ENCODE measurements at places on chromosomes 2 and 18. TPM values are rescaled to one million over a fixed set of nuclear protein-coding genes. Genes with fewer than 3 reads are reported as not detected.

The MAL gene
- total RNA-seq = 5.5 TPM

The MBOAT2 gene
- total RNA-seq = 13.2 TPM

DNA sequence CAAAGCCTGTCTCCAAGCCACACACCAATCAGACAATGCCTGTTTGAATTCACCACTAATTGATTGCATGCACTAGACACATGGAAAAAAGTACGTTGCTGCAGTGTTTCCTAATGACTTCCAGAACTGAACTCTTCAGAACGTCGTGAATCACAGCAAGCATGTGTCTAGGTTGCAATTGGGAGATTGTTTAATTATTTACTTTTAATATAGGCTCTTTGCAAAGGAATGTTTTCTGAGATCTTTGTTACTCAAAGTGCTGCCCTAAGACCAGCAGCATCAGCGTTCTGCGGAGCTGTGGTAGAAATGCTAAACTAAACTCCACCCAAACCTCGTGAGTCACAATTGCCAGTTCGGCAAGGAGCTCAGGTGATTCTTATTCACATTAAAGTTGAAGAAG lies 52.7 kb upstream of the CCDC68 start:
- no peak for DNase-seq

DNA sequence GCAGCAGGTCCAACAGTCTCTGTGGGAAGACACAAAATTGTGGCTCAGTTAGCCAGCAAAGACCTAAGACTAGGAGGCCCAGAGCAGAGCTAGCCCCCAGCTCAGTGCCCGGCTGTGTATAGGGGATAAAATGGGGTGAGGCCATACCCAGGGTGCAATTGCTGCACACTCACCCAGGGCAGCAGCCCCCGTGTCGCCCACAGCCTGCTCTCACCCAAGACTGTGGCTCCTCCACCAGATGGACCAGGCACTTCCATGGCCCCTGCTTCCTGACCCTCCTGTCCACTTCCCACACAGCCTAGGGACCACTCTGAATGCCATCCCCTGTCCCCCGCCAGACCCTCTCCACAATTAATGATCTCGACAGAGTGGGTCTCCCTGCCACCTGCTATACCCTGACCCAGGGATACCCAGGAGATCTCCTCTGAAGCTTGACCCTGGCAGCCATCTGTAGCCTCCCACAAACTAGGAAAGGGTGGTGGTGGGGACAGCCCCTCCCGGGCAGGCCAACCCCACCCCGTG lies 85.7 kb downstream of the HS1BP3 start:
- no peak for DNase-seq

- DNase-seq = no peak
Observed at GRCh38 chr2:146207417-146207816, 1637.4 kb upstream of the ACVR2A start.

DNA sequence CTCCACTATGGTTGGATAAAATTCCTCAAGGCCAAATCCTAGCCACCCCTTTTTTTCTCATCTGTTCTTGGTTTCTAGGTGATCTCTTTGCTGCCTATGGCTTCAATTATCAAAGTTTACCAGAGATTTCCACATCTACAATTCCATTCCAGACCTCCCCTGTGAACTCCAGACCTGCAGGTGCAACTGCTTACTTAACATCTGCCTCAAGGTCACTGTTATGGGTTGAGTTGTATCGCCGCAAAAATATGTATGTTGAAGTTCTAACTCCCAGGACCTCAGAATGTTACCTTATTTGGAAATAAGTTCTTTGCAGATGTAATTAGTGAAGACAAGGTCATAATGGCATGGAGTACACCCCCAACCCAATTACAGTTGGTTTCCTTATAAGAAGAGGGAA lies 60.4 kb upstream of the SOS1 start:
- no peak for DNase-seq

The LYPD6 gene
- total RNA-seq = 0.13 TPM

- DNase-seq = no peak
Observed at GRCh38 chr2:172552547-172553291, 3.2 kb upstream of the PDK1 start.

DNA sequence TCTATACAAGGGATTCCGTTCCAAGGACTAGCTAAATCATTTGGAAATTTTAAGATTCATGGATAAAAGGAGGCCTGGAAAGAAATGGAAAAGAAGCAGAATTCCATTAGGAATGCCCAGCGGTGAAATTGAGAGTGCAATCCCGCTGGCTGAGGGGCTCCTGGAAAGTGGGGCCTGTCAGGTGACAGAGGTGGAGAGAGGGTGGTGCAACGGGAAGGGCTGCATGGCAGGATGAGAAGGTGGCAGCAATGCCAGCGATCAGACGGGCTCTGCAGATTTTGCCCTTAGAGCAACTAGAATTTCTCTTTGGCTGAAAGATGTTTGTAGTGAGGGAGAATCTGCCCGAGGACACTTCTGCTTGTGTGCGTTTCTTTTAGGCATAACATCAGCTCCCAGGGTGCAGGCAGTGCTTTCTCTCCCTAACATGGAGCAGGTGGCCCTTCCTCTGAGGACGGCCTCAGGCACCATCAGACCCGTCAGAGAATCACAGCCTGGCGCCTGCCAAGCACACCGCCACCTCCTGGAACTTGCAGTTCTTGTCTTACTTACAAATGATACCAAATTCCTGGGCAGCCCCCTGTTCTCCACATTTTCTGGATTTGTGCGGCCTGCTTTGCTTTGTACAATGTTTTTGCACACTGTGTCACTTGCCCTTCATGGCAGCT lies 261.6 kb downstream of the NDUFA10 start:
- peak; percentile 13 for DNase-seq

The HTR2B gene
- 0.24 TPM for total RNA-seq
